ENCODE measurements at places on chromosomes 2 and 18. TPM values are rescaled to one million over a fixed set of nuclear protein-coding genes. Genes with fewer than 3 reads are reported as not detected.

GRCh38 chr2:10347562-10347948, 44.9 kb downstream of the HPCAL1 start:
- DNase-seq, result no peak

DNA sequence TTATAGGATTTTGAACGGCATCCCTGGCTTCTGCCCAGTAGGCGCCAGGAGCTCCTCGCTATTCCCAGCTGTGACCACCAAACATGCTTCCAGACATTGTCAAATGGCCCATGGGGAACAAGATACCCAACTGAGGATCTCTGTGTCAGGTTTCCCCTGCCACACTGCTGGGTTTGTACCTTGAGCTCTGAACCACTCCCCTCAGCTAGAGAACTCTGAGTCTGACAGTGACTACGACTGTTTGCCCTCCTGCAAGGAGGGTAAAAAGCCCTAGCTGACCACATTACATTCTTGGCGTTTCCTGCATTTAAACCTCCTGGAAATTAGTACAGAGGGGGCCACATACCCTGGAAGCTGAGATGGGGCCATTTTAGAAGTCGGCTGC, 12.4 kb downstream of the LRRFIP1 start:
- no peak for DNase-seq

DNA sequence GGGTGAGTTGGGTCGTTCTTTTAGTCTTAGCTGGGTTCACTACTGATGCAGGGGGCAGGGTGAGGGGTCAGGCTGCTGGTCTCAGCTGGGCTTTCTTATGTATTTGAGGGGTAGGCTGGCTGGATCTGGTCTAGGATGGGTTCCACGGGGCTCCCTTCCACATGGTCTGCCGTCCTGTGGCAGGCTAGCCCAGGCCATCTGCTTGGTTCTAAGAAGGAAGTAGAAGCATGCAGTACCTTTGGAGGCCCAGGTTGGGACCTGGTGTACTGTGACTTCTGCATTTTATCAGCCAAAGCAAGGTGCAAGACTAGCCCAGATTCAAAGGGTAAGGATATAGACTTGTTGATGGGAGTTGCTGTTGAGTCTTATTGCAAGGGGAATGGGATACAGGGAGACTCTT, 35.5 kb upstream of the MGAT5 start:
- DNase-seq, result no peak

DNA sequence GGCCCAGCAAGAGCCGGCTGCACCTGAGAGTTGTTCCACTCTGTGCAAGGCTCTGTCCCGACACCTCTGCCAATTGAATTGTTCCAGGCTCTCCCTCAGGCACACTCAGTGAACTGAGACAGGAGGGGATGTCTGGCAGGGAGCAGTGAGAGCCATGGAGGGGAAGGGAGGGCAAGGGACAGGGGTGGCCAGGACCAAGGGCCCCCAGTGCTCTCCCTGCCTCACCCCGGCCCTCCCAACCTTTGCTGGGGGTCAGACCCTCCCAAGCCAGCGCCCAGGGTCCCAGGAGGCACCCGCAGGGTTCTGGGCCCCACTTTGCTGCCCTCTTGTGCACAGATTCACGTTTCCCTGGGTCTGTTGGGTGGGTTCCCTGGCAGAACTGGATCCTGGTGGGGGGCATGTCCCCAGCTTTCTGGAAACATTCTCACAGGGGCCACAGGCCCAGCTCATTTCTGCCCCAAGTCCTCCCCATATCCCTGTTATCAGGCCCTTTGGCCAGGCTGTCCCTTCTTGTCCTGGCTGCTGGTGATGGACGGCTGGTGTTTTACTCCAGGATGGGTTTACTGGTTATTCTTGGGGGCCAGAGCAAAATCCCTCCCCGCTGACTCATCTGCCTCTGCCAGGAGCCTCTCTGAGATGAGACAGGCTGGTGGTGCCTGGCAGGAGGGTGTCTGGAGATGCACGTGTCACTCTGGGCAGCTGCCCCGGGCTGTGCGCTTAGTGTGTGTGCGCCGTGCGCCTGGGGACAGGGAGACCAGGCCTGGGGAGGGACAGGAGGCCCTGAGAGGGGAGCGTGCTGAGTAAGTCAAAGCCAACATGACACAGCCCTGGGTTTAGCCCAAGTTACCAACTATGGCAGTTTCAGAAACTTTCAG, 136.5 kb upstream of the CTDP1 start:
- no peak for DNase-seq

GRCh38 chr18:26711756-26712155, 153.8 kb downstream of the AQP4 start:
- DNase-seq, result no peak

Gene C1QL2
- total RNA-seq, result not detected

Gene CFAP65
- total RNA-seq, result not detected

DNA sequence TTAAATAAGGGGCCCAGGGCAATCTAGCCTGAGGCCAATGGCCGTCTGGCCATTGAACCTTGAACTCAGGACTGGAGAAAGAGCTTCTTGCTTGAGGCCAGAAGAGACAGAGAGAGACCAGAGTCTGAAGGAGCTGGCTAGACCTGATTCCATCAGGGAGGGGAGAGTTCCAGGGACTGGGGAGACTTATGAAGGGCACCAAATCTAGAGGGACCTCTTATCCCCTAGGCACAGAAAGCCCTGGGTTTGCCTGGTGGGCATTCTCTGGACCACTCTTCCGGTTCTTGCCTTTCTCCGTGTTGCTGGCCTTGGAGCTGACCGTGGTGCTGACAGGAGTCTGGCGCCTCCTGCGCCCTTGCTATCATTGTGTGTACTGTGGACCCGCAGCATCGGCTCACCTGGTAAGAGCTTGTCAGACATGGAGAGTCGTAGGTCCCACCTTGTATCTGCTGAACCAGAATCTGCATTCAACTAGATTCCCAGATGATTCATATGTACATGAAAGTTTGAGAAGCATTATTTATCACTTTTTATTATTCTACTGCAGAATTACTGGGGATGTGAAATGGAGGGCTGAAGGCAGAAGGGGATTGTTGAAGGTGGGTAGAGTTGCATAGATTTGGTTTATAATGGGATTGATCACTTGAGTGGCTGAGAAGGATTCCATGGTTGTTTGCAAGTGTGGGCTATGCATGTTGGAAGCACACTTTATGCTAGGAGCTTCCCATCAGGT, 4.3 kb upstream of the TRPM8 start:
- DNase-seq, result no peak

DNA sequence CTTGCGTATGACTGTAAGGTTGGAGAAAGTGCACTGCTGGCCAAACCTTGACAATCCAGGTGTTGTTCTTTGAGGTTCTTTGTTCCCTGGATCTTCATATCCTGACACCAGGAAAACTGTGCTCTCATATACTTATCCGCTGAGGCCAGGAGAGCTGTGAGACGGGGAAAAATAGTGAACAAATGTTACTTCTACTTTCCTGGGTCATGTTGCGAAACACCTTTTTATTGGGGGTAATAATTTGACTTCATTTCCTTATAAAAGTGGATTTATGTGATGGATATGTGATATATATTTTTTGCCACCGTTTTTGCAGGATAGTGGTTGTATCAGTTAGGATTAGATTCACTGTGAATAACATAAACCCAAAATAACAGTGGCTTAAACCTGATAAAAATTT, 336.1 kb downstream of the OSR1 start:
- no peak for DNase-seq

Data from urinary bladder (tissue), 4 donors.